ENCODE measurements at places on chromosomes 11 and 22.

- DNase-seq, result no peak
Measured at GRCh38 chr22:24706732-24707469, 67.6 kb downstream of the PIWIL3 start.

GRCh38 chr11:59254286-59254685, 41.6 kb upstream of the MPEG1 start:
- no peak for DNase-seq

- no peak for DNase-seq
Measured at GRCh38 chr11:34744511-34744910, 123.6 kb downstream of the EHF start.

DNA sequence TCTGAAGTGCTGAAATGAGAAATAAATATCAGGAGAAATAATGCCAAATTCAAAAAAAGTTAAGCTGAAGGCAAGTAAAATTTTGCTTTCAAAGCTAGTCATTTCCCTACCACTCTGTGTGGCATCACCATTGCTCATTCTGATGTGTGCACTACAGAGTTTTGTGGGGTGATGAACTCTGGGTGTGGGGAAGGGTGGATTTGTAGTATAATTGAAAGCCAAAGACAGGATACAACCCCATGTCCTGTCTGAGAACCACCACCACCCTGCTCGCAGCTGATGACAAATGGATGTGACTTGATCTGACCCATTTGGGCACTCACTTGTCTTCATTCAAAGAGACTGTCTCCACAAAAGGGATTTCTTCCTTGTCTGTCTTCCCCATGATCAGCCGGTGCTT, 19.3 kb upstream of the TMEM9B start:
- DNase-seq, result no peak

DNA sequence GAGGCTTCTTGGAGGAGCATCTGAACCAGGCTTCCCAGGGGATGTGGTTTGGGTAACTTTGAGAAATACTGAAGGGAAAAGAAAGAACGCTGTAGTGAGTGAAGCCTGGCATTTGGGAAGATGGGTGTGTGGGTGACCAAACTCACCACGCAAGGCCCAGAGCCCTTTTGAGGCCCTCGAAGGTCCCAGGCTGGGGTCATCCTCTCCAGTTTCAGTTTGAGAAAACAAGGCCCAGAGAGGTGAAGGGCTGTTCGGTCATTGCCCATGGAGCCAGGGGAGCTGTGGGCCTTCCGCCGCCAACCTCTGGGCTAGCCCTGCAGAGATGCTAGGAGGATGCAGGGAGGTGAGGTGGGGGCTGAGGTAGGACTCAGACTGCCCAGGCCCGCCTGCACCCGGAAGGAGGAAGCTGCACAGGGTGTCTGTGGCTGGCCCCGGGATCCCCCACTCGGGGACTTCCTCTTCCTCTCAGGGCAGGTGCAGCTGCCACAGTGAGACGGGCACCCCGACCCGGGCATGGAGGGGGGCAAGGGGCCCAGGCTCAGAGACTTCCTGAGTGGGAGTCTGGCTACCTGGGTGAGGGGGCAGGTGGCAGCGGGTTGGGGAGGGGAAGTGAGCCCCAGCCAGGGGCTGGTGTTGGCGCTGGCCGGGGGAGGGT, at the start of gene CCDC88B:
TSS of gene CCDC88B (plus strand) at position 451 of the 655 bp plus-strand sequence. CDS start at position 514, 63 bp downstream.
- peak; percentile 70 for DNase-seq

All from activated CD4-positive, CD25-positive, alpha-beta regulatory T cell treated with anti-CD3 and anti-CD28 coated beads, Interleukin-2, amount 50 U/mL, for 16 hours (primary cell).